ENCODE measurements at places on chromosomes 4 and X. TPM values are rescaled to one million over a fixed set of nuclear protein-coding genes. Genes with fewer than 3 reads are reported as not detected.

- DNase-seq: no peak
These were observed 48.8 kb upstream of the ADAD1 start for GRCh38 chr4:122329876-122330565.

- peak; percentile 50 for DNase-seq
These were observed at the start of gene BTC for GRCh38 chr4:74794382-74795010. BTC (minus strand) TSS chr4:74794523; CDS start chr4:74794325, 198 bp downstream.

DNA sequence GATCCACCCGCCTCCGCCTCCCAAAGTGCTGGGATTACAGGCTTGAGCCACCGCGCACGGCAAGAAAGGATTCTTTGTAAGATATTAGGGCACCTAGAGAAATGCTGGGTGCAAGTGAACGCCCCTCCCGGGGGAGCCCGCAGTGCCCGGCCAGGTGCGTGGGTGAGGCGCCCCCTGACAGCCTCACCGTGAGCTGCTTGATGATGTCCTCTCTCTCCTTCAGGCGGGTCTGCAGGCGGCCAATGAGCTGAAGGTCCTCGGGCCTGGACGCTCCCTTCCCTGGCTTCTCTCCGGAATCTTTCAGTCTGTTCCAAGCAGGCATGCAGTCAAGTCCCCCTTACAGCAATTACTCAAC is 21.9 kb downstream of the MED28 start:
- DNase-seq: no peak

GRCh38 chr4:2923141-2923551 is 40.1 kb downstream of the NOP14 start:
- DNase-seq: no peak

GRCh38 chr4:2837904-2838496 is 5.6 kb upstream of the ADD1 start:
- no peak for DNase-seq

Gene FRMPD4
- 2.6 TPM for total RNA-seq

- DNase-seq: no peak
These were observed 344 bp downstream of the OR13H1 start for GRCh38 chrX:131544218-131544617.

DNA sequence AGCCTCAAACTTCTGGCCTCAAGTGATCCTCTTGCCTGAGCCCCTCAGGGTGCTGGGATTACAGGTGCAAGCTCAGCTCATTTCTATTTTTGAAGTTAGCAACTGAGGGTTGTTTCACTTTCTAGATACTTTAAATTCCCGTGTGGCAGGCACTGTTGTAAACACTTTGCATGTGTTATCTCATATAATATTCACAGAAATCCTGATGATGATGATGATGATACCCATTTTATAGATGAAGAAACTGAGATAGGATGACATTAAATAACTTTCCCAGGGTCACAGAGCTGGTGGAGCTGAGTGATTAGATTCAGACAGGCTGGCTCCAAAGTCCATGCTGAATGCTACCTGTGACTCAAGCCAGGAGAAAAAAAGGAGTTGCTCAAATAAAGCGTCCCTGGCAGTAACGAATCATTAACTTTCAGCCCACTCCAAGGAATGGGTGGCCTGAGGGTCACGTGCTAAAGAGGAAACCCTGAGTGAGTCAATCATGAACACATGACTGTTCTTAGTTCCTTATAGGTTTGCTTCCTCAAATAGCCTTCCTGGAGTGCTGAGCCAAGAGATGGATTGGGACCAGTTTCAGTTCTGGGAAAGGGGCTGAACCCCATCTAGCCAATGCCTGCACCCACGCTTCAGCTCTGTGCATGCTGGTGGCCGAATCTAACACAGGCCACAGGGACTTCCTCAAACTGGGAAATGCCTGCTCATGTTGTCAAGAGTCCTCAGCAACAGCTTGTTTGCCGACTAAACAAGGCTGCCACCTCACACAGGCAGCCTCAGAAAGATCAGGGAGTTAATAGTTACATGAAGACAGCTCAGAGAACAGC is 52.8 kb downstream of the RBM47 start:
- DNase-seq: no peak

Gene GPR143
- 6.5 TPM for total RNA-seq

Gene GSX2
- 0.20 TPM for total RNA-seq

DNA sequence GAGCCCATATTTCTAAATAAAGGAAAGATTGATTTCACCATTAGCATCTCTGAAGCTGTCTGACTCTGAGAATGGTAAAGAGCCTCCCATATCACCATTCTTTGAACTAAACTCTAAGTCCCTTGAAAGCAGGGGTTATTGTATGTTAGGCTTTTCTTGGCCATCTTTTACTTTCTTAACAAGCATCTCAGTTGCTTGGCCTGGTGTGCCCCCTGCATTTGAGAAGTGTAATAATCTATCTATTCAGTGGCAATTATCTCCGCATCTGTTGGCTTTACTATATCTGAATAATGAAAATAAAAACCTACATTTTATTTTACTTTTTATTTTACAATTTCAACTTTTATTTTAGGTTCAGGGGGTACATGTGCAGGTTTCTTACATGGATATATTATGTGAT is 128.3 kb upstream of the ARMCX2 start:
- no peak for DNase-seq

GRCh38 chr4:13299343-13299742 is 184.8 kb downstream of the RAB28 start:
- no peak for DNase-seq

DNA sequence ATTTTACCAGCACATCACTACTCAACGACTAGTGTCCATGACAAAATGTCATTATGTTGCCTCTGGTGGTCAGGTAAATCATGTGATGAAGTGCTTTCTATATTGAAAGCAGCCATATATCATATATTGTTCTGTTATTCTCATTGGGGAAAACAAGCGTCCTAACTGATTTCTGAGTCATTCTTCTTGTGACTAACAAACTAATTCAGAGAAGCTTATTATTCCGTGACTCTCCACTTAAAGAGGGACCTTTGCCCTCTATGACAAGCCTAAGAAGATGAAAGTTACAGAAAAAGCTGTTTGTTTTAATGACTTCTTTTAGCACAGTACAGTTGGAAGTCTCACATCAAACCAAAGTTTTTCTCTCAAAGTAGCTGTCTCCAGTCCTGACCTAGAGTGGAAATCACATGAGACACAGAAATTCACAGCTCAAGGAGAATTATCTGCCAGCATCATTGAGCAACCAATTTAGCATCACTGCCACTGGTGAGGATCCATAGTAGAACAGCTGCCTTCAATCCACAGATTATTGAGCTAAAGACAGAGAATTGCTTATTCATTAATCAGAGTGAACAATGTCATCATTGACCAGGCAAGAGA is 36.4 kb downstream of the ASB9 start:
- peak; percentile 7 for DNase-seq

DNA sequence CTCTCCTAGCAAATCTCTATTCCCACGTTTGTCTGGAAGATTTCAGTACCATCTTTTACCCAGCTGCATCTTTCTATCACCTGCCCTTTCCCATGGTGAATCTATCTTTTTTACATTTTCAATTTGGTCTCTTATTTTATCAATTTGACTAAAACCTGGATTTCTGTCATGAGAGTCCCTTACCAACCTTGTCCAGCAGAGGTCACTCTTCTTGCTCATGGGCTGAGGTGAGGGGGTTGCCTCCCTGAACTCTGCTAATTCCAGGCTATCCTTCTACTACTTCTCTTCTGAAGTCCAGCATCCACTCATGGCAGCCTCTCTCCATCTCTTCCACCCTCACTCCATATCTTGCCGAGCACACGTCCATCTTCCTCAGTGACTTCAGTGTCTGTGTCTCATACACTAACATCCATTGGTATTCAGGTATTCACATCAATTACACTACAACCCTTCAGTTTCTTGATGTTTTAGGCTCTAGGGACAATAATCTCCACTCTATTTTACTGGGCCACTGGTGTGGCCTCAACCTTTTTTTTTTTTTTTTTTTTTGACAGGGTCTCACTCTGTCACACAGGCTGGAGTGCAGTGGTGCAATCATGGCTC is 17.8 kb upstream of the ZNF827 start:
- peak; percentile 49 for DNase-seq

- DNase-seq: no peak
These were observed 17.5 kb upstream of the ZNF41 start for GRCh38 chrX:47500554-47500953.

Gene ZNF157
- total RNA-seq: 1.5 TPM

Gene GAGE2A
- total RNA-seq: not detected

GRCh38 chr4:25815586-25815985 is 47.2 kb downstream of the SEL1L3 start:
- DNase-seq: no peak

Data from spinal cord (tissue), 10 donors.